Head of caudate nucleus (tissue), 42 donors: ENCODE measurements at places on chromosomes 3 and 15.

- no peak for DNase-seq
Measured at GRCh38 chr3:115974940-115975339, 351.6 kb downstream of the GAP43 start.

DNA sequence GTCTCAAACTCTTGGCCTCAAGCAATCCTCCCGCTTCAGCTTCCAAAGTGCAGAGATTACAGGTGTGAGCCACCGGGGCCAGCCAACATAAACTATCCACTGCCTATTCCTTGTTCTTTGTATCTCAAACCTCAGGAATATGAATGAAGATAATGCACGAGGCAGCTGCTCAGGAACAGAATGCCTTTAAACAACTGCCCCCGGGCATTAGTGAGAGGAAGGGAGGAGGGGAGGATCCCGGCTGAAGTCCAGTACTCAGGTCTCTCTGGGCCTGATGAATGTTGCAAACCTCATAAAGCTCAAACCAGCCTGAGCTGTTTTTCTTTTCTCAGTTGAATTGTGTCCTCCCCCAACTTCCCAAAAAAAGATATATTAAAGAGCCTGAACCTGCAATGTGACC lies 26.9 kb upstream of the MTMR14 start:
- DNase-seq = no peak

DNA sequence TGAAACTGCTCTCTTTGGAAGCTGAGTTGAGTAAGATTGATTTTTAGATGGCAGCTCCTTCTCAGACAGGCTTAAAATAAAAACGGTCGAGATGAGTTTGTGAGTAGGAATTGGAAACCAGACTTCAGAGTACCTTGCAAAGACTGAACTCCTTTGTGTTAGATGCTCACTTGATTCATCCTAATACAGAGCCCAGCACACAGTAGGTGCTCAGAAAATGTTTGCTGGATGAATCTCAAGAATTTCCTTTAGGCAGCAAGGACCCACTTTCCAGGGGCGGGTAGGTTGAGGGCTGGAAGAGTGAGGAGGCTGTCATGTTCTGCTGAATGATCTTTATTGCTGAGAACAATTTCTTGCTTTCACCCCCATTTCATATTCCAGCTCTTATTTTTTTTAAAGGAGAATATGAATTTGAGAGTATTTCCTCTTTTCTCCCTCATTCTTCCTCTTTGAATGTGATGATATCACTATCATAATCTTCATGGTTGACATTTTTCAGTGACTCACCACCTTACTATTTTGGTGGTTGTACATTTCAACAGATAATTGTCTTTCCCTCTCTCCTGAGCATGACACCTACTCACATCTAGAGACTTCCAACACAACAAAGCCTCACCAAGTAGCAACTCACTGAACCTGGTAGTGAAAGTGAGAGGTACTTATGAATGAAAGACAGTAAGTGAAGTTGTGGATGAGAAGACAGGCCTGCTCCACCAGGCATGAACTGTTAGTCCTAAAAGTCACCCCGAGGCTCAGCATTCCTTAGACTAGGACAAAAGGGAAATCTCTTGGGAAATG lies 113.3 kb downstream of the PDCD6IP start:
- peak; percentile 30 for DNase-seq

- DNase-seq = peak; percentile 63
Measured at GRCh38 chr15:99486371-99487336, 79.1 kb upstream of the MEF2A start.

DNA sequence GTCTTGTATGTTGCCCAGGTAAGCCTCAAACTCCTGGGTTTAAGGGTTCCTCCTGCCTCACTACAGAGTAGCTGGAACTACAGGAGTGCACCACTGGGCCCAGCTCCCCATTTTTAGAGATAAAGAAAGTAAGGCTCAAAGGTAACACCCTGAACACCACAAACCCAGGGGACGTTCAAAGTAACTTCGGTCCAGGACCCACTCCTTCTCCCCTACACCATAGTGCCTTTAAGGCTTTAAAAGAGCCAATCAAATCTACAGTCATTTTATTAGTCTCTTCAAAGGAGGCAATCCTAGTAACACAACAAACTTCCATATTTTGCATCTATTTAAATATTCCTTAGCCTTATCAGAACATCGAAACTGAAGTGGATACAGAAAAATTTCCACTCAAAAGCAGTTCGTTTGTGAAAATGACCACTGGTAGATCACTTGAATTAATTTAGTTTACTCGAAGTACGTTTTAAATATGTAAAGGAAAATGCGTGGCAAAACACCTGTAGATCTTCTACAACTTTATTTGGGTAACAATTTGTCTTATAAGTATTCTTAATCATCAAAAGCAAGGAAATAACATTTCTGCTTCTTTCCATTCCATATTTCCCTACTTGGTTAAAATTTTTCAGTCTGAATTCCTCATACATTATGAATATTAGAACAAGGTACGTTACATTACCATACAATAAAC lies 1.8 kb downstream of the STAG1 start:
- DNase-seq = no peak

DNA sequence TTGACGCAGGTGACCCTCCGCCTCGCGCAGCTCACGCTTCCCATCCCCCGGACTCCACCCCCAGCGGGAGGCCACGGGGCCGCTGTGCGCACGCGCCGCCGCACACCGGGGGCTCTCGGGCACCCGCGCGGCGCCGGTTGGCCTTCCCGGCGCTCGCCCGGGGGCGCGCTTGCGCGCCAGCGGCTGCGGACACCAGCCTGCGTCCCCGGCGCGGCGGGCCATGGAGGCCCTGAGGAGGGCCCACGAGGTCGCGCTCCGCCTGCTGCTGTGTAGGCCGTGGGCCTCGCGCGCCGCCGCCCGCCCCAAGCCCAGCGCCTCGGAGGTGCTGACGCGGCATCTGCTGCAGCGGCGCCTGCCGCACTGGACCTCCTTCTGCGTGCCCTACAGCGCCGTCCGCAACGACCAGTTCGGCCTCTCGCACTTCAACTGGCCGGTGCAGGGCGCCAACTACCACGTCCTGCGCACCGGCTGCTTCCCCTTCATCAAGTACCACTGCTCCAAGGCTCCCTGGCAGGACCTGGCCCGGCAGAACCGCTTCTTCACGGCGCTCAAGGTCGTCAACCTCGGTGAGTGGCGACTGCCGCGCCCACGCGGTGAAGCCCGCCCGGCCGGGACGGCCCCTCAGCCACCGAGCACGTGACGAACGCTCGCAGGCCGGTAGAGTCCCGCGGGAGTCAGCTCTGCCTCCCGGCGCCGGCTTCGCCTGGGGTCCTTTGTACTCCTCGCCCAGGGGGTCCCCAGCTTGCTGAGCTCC lies at the start of gene C15orf61:
Gene C15orf61 (plus strand): TSS at position 103 of the 754 bp plus-strand sequence. CDS start 118 bp downstream, at position 221.
- peak; percentile 91 for DNase-seq

DNA sequence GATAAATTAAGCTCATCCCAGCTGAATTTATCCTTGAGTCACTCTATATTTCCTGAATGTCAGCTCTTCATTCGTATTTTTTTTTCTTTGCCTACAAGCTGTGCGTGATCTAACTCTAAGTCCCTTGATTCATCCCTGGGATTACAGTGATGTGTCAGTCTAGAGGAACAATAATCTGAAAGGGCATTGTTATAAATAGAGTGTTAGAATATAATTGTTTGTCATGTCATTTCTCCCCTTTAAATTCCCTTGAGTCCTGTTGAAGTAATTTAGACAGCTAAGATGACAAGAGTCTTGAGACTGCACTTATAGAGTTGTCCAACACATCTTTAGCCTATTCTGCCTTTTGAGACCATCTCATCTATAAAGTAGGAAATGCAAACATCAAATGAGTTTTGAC lies 621.8 kb downstream of the ZIC1 start:
- DNase-seq = no peak

GRCh38 chr3:161821591-161821990 lies 325.0 kb downstream of the OTOL1 start:
- peak; percentile 9 for DNase-seq
